ENCODE measurements at places on chromosomes 16 and 17.

DNA sequence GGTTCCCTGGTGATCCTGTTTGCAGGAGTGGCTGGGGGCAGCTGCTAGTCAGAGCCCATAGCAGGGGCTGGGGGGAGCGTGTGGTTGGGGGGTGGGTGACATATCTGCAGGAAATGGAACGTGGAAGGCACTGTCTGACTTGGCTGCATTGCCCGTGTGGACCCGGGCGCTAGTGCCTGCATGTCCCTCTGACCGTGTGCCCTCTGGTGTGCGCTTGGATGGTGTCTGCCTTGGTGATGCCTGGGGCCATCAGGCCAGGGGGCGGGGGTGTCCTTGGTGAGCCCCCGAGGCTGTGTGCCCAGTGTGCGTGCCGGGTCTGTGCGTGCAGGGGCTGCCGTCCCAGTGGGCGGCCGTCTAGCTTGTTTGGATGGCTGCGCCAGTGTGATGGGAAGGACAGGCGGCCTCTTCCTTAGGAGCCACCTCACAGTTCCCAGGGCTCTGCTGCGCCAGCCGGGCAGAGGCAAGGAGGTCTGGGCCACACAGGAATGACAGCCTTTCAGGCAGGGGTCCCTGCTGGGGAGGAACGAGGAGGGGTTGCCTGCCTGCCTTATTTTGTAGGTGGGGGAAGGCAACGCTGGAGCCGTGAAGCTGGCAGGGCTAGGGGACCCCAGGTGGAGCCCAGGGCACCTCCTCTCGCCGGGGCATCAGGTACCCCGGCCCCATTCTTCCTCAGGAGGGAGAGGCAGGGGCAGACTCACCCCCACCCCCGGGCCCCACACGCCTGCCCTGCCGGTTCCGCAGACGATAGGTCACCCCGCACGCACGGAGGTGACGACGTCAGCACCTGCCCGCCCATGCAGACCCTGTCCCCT is 693 bp downstream of the NDRG4 start:
- DNase-seq, result no peak

- no peak for DNase-seq
Observed at GRCh38 chr16:47965439-47965838, 190.4 kb downstream of the ABCC12 start.

DNA sequence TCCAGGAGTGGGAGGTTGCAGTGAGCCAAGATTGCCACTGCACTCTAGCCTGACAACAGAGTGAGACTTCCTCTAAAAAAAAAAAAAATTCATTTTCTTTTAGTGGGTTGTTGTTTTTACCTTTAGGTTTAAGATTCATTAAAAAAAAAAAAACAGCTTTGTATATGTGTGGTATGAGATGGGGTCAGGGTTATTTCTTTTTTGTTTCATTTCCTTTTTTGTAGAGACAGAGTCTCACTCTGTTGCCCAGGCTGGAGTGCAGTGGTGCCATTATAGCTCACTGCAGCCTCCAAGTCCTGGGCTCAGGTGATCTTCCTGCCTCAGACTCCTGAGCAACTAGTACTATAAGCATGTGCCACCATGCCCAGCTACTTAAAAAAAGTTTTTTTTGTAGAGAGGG is 47.0 kb downstream of the BCAS3 start:
- DNase-seq, result no peak

- DNase-seq, result no peak
Observed at GRCh38 chr16:4534151-4534790, 4.3 kb downstream of the CDIP1 start.

GRCh38 chr16:6905601-6906000 is 427.0 kb upstream of the RBFOX1 start:
- no peak for DNase-seq

DNA sequence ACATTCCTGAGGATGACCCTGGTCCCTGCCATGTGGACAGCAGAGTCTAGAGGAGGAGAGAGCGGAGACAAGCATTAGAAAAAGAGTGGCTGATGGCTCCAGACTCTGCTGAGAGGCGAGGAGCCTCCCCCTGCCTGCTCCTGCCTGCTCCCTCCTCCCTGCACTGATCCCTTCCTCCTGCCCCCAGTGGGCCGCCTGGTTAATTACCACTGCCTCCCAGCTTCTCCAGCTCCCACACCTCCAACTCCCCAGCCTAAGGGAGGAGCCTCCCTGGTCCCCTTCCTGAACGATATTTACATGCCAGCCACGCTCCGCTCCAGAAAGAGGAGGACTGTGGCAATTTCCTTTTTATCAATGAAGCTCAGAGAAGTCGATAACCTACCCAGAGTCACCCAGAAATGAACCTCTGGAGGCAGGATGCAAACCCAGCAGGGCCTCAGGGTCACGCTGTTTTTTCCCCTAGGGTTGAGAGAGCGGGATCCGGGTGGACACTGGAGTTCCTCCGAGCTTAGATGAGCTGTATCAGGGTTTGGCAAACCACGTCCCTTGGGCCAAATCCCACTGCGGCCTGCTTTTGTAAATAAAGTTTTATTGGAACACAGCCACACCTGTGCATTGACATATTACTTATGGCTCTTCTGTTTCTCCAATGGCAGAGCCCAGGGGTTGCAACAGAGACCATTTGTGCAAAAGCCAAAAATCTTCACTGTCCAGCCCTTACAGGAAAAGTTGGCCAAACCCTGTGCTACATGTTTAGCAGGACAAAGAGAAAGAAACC is 27.1 kb upstream of the JPH3 start:
- no peak for DNase-seq

GRCh38 chr17:72338847-72339790 is 218.3 kb downstream of the SOX9 start:
- peak; percentile 44 for DNase-seq

DNA sequence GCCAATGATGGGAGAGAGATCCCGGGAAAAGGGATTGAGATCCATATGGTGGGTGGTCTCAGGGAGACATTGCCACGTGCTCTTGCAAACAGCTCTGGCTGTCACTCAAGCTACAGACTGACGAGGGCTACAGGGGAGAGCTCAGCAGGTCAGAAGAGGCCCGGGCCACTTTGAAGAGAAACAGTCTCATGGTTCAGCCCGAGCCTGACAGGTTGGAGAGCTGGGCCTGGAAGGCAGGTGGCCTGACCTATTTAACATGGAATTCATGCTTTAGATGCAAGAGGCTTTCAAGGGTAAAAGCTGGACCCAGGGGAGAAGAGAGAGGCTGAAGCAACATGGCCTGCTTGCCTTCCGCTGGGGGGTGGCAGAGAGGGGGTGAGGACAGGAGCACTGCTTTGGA is 81.0 kb upstream of the BRD7 start:
- DNase-seq, result no peak

DNA sequence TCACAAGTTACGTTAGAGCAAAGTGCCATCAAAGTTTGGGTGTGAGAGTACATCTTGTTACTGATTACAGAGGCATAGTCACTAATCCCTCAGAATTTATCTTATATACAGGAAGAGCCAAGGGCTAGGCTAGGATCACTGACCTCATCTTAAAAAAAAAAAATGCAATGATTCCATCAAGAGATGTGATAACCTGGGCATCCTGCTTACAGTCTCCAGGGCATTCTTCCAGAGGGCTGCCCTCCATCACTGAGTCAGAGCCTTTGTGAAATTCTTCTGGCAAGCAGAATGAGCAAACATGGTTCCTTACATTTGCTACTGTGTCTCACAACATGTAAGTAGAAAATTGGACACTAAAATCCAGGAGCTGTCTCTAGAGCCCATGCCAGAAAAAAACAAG is 410.6 kb downstream of the ZFHX3 start:
- DNase-seq, result no peak

- no peak for DNase-seq
Observed at GRCh38 chr17:56457501-56457900, 136.0 kb upstream of the NOG start.

GRCh38 chr16:10312784-10313724 is 72.8 kb upstream of the ATF7IP2 start:
- DNase-seq, result no peak

- no peak for DNase-seq
Observed at GRCh38 chr16:78577630-78578029, 478.2 kb downstream of the WWOX start.

Measured in GOT3 (cell line).